Activated CD8-positive, alpha-beta memory T cell treated with anti-CD3 and anti-CD28 coated beads, Interleukin-2, amount 50 U/mL, for 48 hours (primary cell): ENCODE measurements at places on chromosomes 3 and 15.

- no peak for DNase-seq
Observed at GRCh38 chr3:126928921-126929474, 53.9 kb upstream of the PLXNA1 start.

GRCh38 chr3:18423401-18424212, 1.5 kb downstream of the SATB1 start:
- no peak for DNase-seq

- DNase-seq, result peak; percentile 81
Observed at GRCh38 chr15:81293728-81294515, 30.0 kb downstream of the STARD5 start.

DNA sequence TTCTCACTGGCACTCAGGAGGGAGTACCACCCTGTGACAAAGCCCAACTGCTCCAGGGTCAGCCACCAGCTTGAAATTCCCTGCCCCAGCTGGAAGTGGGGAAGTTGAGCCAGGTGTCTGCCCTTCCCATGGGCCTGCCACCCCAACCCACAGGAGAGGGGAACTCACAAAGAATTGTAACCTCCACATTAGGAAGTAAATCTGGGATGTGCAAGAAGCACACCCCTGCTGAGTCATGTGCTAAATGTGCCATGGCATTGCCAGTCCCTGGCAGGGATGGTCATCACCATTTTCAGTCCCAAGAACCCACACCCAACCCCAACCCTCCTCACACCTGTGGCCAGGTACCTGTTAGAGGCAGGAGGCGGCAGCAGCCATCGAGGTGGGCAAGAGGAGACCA, 165.2 kb upstream of the THBS1 start:
- DNase-seq, result no peak

DNA sequence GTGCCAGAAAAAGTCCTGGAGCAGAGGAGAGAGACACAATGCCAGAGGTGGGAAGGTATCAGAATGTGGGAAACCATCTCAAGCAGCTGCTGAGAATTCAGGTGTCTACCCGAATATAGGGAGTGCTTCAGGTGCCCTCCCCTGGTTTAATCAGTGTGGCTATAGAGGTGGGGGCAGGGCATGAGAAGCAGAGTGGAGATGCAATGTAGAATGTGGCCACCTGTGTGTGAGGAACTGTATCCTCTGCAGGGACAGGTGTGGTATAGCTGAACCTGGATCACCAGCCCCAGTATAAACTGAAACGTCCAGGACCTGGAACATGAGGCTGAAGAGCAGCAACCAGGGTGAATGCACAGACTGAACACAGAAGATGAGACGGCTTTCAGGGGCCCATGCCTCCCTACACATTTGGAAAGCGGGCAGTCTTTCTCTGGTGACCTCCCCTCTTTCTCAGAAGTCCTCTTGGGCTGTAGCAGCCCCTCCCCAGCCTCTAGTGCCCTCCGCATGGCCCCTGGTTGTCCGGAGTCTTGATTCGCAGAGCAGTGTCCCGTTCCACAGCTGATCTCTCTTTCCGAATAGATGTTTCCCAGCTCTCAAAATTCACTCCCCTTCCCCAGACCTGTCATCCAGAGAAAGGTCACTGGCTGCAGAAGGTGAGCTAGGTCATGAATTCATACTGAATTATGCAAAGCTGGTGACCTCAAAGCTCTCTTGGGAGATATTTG, 103.1 kb downstream of the ABHD5 start:
- no peak for DNase-seq

- DNase-seq, result no peak
Observed at GRCh38 chr3:193564012-193564411, 9.3 kb upstream of the ATP13A4 start.

DNA sequence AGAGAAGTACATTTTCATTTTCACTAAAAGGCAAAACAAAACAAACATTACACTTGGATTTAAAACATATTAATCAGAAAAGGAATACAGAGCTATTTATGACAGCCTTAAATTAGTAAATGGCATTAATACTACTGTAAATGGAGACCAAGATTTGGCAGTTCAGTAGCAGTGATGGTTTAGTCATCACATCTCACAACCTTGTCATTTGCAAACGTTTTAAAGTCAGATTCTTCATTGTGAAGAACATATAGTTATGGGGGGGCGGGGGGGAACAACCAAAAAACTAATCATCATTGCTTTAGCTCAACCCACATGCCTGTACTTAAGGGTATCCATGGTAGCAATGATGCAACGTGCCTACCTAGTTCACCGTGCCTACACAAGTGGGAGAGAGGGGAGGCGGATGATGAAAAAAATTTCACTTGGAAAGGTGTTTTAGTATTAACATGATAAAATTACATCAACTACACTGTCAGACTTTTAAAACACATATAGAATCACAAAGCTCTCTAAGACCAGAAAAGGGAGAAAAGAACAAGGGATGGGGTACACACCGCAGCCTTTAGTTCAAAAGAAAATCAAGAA, 40.1 kb downstream of the DLG1 start:
- no peak for DNase-seq

GRCh38 chr15:75836959-75837334, 6.3 kb upstream of the UBE2Q2 start:
- DNase-seq, result no peak

DNA sequence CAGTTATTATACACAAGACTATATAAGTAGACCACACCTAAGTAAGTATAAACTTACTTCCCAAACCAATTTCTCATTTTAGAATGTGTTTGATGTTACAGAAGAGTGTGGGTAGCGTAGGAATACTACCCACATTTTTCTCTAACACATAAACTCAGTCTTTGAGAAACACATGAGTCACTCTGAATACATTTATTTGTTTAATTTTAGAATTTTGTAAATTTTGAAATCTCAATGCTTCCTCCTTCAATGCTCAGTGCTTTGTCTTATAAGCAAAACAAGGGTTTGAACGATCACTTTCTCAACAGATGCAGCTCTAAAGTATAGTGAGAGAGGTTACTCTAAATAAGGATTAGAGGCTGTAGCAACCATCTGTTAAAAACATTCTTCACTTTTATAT, 700.8 kb downstream of the SI start:
- DNase-seq, result no peak

DNA sequence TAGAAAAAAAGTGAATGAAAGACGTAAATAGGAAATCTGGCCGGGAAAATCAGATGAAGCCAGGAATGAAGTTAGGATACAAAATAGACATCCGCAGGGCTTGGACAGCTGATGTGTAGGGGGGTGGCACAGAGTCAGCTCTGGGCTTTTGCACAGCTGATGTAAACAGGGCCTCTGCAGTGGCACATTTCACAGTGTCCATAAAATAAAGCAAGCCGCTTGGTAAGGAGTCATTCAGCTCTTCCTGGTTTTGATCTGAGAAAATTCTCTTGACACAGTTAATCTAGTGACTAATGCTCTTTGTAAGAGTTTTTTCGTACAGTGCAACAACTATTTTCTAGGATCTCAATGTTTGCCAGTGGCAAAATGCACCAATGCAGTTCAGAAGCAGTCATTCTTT, 153.3 kb downstream of the USP13 start:
- no peak for DNase-seq

DNA sequence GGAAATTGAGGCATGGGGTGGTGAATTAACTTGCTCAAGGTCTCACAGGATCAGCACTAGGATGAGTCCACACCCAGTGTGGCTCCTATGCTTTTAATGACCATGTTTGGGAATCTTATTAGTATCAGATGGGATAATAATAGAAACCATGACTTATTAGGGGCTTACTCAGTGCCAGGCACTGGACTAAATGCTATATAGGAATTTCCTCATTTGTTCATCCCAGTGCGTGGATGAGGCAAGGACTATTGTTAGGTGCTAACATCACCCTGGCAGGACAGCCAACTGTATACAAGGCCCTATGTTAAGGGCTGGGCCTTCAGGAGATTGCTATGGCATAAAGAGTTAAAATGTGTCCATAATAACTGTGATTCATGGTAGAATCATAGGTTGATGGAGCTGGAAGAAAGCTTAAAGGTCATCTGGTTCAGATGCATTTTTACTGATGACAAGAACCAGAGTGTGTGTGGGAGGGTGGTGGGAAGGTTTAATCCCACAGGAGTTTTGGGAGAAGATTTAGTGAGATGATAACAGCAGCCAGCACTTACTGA, 4.7 kb upstream of the FEM1B start:
- DNase-seq, result no peak

DNA sequence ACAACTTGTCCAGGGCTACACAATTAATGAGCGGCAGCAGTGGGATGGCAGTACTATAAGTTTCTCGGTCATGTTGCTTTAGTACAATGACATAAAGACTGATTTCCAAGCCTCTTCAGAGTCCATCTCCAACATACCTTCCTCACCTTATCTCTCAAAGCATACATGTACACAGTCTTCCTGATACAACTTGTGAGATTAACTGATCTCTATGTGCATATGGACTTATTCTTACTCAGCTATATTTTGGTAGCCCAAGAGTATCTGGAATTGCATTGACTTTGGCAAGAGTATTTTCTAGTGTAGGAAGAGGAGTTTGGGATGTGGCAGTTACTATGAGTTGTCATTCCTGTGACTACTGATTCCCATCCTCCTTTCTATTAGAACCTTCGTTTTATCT, 575.0 kb downstream of the EDEM1 start:
- DNase-seq, result no peak

GRCh38 chr15:86178845-86179244, 99.2 kb downstream of the AGBL1 start:
- DNase-seq, result no peak

- DNase-seq, result peak; percentile 29
Observed at GRCh38 chr3:126026277-126026751, 57.3 kb downstream of the ROPN1B start.

DNA sequence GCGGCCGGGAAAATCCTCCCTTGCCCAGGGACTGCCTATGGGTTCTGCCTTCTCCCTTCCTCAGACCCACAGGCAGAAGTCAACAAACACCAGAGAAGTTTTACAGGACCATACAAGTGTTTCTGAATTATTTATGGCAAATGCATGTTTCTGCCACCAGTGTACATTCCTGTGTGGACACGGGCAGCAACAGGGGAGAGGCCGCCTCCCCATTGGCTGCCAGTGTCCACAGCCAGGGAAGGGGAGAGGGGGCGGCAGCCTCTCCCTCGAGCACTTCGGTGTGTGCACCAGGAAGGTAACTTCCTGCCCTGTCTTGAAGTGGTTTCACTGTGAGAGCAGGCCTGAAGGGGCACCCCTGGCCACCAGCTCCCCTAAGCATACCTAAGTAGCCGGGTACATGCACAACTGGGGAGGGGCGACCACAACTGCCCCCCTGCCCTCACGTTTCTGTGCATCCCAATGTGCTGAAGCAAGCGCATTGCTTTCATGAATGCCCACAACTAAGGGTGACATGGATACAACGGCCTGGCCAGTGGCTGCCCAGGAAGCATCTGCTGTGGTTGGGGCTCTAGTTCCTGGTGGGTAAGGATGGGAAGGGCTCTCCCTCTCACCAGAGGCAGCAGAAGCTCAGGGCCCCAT, 14.8 kb upstream of the SHISA5 start:
- DNase-seq, result no peak

- no peak for DNase-seq
Observed at GRCh38 chr3:193825617-193826016, 232.6 kb downstream of the OPA1 start.

DNA sequence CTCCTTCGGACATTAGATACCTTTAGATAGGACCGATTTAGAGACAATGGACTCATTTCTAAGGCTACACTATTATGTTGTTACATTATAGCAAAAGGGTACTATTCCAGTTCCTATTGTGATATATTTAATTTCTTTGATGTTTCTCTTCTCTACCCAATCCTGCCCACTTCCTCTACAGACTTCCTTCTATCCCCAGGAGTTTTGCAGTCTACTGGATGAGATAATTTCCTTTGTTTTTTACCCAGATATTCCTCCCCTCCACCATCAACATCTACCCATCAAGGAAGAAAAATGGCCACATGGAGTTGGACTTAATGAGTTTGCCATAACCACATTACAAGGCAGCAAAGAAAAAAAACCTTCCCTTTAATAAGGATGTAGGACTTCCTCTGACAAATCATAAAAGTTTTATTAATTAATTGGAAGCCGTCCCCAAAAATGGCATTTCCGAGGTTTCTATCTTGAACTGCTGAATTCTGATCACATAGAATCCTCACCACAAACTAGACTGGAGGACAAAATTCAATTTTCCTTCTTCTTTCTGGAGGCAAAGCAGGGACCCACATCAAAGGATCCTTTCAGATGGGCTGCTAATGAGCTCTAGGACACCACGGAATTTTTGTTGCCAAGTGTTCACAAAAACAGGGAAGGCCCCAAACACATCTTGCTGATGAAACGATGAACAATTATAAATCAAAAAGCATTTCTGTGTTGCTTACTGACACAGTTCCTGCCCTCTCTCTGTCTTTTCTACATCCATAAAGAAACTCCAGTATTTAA, 33.4 kb downstream of the FRMD4B start:
- DNase-seq, result no peak

DNA sequence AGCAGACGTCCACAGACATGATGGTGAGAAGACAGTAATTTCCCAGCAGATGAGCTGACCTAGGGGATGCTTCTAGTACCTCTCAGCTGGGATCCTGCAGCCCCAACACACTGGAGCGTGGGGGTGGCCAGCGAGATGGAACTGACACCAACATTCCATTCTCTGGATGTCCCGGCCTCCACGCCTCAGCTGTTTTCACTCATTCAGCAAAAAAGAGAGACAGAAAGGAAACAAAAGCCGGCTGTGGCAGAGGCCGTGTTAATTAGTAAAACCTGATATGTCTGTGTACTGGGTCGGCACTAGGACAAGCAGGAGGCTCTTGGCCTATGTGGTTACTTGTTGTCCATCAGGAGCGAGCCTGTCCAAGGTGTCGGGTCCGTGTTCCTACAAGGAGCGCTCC, 82.6 kb upstream of the MYZAP start:
- DNase-seq, result no peak

DNA sequence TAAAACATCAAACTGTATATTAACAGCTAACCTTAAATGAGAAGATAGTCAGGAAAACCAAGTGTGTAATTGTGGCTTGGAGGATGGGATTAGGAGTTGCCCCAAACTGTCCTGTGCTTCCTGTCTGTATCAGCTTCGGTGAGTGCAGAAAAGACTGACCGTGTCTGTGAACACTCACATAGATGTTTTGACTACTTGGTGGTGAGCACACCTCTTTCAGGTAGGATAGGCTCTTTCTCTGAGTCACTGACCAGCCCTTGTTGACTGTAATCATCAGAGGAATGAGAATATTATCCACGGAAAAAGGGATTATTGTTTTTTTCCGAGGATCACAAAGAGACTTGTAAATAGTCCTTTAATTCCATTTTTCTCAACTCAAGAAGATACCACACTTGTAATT, 51.5 kb downstream of the GMNC start:
- DNase-seq, result no peak

DNA sequence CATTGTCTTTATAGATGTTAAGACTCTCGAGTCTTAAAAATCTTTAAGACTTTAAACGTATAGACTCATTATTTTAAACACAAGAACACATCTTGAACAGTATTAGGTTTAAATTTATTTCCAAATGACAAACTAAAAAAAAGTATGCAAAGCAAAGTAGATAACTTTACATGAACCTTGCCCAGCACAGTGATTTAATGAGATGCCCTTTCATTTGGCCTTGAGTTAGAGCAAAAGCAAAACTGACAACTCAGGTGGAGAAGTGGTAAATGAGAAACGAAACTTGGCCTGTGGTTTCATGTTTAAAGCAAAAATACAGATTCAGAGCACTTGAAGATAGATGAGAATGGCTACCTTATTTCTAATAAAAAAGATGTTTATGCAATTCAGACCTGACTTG, 8.6 kb downstream of the GPR15 start:
- DNase-seq, result no peak

- no peak for DNase-seq
Observed at GRCh38 chr3:52440671-52441070, 4.2 kb downstream of the SEMA3G start.

- no peak for DNase-seq
Observed at GRCh38 chr15:90560229-90560776, 30.6 kb downstream of the CRTC3 start.

GRCh38 chr3:12935023-12935860, 93.9 kb upstream of the RPL32 start:
- DNase-seq, result no peak
